HS-5 (cell line): ENCODE measurements at places on chromosomes 3 and 15.

GRCh38 chr15:41926185-41927056 is 32.6 kb upstream of the SPTBN5 start:
- DNase-seq = no peak

DNA sequence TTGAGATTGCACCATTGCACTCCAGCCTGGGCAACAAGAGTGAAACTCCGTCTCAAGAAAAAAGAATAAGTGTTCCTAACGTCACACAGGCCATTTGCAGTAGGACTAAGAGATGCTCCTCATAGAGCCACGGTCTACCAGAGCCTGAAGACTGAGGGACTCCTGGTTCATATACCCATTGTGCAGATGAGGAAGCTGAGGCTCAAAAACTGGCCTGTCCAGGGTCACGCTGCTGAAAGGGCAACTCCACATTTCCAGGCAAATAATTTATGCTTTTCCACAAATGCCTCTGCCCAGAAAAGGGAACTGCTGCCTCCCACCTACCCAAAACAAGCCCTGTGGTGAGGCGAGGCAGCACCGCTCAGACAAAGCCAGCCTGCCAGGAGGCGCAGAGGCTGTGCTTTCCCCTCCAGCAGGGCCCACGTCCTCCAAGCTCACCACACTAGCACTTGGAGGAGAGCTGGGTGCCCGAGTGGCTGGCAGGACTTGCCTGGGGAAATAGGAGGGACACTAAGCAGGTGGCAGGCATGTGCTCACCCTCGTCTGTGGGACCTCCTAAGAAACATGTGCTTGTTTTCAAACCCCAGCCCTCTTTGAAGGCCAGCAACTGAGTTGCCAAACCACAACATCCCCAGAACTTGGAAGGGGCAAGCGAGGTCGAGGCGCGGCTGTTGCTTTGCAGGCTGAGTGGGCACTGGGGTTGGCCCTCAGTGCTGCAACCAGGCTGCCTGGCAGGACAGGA is 195.6 kb downstream of the XXYLT1 start:
- no peak for DNase-seq

DNA sequence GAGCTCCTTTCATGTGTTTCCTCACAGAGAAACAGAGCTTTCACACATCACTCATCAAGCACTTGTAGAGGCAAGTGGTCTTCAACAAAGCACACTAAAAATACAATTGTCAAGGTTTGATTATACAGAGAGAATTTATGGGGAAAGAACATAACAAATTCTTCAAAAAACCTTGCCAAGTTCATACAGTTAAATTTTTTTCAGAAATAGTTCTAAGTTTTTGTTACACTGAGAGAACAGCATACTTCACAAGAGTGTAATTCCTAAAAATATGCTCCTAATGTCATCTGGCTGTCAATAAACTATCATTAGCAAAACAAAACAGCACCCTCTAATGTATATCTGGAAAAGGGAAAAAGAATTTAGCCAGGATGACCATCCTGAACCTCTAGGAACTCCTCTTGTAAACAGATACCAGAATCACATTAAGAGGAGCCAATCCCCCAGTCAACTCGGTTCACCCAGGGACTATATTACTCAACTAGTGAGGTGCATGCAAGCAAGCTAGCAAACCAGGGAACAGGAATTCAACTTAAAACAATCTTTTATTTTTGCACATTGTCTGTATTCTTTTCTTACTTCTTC is 63.3 kb downstream of the RAD18 start:
- no peak for DNase-seq

- DNase-seq = no peak
Observed at GRCh38 chr3:143170676-143171075, 51.1 kb downstream of the CHST2 start.
